Omental fat pad (tissue), 4 donors: ENCODE measurements at places on chromosomes 5 and 9. TPM values are rescaled to one million over a fixed set of nuclear protein-coding genes. Genes with fewer than 3 reads are reported as not detected.

DNA sequence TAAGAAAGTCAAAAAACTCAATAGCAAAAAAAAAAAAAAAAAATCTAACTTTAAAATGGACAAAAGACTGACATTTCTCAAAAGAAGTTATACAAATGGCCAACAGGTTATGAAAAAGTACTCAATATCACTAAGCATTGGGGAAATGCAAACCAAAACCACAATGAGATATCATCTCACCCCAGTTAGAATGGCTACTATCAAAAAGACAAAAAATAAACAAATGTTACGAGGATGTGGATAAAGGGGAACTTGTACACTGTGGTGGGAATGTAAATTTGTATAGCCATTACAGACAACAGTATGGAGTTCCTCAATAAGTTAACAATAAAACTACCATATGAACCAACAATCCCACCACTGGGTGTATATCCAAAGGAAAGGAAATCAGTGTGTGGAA lies 37.2 kb downstream of the ENC1 start:
- DNase-seq = no peak

STK32A gene
- 7.7 TPM for total RNA-seq

QRFP gene
- total RNA-seq = not detected

CBY3 gene
- total RNA-seq = not detected

GRCh38 chr9:19998153-19998552 lies 209.3 kb upstream of the SLC24A2 start:
- no peak for DNase-seq

GRCh38 chr9:36031774-36032555 lies 4.7 kb upstream of the RECK start:
- no peak for DNase-seq

- no peak for DNase-seq
Measured at GRCh38 chr5:79464695-79465332, 49.1 kb downstream of the HOMER1 start.

- DNase-seq = peak; percentile 39
Measured at GRCh38 chr5:134524826-134525682, at the start of gene JADE2. JADE2 (plus strand) TSS chr5:134525670; CDS start chr5:134535858, 10,188 bp downstream.

DNA sequence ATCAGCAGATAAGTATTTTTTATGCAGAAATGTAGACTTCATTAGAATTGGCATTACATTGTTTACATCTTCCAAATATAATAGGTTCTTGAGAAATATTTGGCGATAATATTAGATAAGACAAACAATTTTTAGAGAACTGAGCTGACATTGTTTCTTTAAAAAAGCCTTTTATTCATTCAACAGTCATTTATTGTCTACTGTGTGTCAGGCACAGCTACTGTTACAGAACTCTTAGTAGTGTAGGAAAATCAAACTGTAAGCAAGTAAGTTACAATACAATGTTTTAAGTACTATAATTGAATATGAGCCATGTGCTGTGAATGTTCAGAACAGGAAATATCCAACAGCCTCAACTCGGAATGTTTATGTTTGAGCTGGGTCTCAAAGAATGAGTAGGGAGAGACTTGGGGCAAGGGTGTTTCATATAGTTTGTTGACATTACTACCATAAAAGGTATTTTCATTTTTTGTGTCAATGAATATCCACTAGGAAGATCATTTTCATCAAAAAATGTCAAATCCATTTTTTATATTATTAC lies 114.0 kb downstream of the CDC42SE2 start:
- DNase-seq = no peak

MZB1 gene
- 1.6 TPM for total RNA-seq

DNA sequence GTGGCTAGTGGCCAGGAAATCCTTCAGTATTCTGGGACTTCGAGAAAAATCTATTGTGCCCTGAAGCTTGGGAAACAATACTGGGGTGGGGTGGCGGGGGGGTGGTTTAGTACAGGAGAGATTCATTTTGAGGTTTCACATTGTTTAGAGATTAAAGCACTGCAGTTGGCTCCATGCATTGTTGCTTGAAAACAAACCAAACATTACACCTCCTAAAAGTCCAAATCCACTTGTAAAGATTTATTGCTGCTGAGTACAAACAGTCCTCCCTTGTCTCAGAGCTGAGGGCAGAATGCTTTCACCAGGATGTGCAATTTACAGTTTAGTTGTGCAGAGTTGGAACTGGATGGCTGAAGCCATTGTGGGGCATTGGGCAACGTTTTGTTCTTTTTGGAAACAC lies 49.4 kb downstream of the GGTA1 start:
- DNase-seq = no peak

DNA sequence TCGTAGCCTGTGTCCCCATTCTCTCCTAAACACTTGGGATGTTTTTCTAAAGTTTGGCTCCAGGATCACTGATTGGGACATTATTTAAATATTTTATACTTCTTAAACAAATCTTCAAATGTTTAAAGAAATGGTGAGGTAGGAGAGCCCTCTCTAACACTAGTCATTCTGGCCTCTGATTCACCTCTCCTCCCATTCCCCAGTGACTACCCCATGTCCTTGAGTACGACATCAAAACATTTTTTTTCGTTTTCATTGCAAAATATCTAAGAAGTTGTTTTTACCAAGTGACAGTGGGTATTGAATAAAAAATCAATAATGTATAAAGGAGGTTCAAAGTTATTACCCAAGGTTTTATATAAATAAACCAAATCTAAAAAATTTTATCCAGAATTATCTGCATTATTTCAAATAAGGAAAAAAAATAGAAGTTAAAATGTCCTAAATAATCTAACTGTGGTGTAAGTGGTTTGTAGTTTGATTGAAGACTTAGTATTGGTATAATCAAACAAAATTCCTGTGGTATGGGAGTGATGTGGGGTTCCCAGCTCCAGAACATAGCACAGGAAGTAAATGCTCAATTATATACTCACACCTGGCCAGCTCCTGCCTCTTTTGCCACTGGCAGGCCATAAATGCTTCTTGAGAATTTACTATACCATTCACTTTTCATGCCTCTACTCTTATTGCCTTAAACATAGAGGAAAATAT lies 51.1 kb downstream of the MAST4 start:
- DNase-seq = no peak

GRCh38 chr9:133812077-133812868 lies 74.1 kb upstream of the SARDH start:
- DNase-seq = no peak

DNA sequence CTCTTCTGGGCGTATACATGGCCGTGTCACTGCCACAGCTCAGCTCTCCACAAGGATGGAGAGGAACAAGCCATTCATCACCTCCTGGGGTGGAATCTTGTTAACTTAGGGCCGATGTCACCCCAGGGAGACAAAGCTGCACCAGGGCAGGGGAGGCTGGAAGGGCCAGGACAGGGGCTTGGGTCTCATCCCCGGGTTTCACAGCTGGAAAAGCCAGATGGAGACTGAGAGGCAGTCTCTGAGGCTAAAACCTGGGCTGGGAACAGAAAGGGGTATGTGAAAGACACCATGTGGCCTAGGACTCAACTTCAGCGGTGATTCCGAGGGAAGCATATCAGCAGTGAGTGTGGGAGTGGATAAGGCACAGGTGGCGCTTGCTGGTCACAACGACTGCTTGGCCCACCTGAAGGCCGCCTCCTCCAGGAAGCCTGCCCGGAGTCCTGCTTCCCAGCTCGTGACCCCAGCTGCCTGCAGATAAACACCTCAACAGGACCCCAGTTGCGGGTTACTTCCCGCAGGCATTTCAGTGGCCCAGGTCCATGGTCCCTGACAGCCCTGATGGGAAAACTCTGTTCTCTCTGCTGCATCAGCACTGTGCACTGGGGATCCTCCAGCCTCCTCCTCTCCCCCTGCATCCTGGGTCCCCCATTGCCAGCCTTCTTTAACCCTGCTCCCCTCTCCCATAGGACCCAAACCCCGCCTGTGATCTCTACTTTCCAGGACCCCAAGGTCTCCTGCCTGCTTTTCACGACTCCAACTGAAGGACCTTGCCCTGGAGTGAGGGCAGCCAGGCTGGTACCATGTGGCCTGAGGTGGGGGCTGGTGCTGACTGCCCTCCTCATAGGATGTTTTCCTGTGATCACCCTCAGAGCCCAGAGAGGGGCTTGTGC lies 51.7 kb upstream of the FCN1 start:
- no peak for DNase-seq

INSL6 gene
- not detected for total RNA-seq

DNA sequence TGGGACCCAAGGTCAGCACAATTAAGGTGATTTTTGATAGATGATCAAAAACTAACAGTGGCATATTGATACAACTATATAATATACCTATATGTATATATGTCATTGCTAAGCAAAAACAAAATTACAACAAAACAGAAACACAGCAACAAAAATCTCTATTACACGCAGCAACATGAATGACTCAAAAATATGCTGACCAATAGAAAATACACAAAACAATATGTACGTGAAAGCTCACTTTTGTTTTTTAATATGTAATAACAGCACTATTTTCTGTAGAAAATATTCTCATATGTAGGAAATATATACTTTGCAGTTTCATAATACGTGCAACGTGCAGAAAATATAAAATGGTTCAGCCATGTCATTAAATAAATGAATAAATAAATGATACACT lies 1985.7 kb upstream of the CDH9 start:
- no peak for DNase-seq

ZNF366 gene
- 10.2 TPM for total RNA-seq

DNA sequence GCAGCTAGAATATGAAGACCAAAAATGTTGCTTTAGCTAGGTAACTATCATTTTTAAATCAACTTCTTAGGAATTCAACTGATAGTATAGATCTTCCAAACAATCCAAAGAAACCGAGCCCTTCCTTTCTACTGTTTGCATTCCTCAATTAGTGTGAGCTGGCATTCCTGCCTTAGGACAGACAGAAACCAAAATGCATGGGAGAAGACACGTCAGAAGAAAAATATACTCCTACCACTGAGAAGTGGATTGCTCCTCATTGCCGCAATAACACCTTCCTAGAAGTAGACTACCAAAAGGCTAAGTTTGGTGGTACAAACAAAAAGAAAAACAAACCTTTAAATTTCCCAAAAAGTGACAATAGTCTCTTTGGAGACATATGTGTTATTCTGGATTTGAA lies 440.0 kb downstream of the SEMA5A start:
- no peak for DNase-seq

PDGFRB gene
- 366 TPM for total RNA-seq

DNA sequence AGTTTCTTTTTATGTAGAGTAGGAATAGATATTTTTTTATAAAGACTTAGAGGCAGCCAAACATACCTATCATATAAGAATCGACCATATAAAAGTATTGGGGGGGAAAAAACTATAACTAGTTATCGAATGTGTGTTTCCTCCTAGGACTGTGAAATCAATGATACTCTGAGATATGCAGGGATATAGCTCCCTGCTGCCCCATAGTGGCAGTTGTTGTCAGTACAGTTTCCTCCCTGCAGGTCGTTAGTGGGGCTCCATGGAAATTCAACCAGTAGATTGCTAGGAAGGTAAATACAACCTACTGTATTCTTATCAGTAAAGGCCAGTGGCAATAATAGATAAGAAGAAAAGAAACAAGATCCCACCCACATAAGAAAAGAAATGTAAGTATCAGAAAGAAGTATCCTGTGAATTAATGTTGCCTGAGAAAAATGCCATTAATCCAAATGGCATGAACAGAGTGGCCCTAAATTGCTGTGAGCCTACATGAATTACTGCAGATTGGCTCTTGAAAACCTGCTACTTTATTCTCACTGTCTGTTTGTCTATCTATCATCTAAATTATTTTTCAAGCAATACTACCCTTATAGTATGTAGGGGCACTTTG lies 136.9 kb upstream of the FBN2 start:
- no peak for DNase-seq

DNA sequence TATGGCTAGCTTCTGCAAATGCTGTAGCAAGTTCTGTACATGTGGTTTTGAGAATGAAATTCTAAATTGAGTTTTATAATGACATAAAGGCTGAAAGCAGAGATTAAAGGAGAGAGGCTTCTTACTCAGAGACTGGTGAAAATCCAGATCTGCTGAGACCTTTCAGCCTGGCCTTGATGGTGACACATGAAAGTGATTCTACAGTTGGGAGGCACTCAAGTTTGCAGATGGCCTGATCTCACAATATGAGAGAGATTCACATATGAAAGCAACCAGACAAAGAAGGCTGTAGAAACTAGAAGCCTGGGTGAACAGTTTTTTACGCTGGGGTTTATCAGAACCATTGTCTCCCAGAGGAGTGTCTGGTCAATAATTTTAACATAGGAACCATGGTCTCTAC lies 49.0 kb downstream of the RAB3C start:
- no peak for DNase-seq

PCDHB13 gene
- total RNA-seq = 7.7 TPM

ZNF483 gene
- 2.8 TPM for total RNA-seq

ZNF454 gene
- 0.60 TPM for total RNA-seq

SYK gene
- total RNA-seq = 12.4 TPM

- DNase-seq = no peak
Measured at GRCh38 chr9:132169672-132170392, 8.0 kb downstream of the NTNG2 start.

DNA sequence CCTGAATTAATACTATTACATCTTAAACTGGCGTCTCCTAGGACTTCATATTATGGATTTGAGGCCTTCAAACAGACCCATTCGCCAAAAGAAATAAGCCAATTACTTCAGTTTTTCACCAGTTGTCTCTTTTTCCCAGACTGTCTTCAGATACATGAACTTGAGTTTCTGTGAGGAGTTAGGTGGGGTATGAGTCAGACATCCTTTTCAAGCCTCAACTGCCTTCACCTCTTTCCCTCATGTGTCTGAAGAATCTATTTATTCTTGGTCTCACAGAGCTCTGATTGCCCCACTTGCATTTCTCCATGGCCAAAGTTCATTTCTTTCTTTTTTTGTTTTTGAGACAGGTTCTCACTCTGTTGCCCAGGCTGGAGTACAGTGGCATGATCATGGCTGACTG lies 12.5 kb downstream of the WNT8A start:
- DNase-seq = no peak

DNA sequence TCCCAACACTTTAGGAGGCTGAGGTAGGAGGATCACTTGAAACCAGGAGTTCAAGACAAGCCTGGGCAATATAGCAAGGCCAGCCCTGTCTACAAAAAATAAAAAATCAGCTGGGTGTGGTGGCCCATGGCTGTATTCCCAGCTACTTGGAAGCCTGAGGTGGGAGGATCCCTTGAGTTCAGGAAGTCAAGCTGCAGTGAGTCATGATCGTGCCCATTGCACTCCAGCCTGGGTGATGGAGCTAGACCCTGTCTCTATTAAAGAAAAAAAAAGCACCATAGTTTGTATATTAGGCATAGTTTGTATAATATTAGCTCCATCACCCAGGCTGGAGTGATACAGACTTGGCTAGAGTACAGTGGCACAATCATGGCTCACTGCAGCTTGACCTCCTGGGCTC lies 9.6 kb upstream of the NME5 start:
- no peak for DNase-seq

HTR4 gene
- total RNA-seq = not detected

- peak; percentile 91 for DNase-seq
Measured at GRCh38 chr9:92716557-92716956, 46.6 kb upstream of the IPPK start.

LEAP2 gene
- total RNA-seq = 2.3 TPM

- DNase-seq = no peak
Measured at GRCh38 chr5:72478276-72478675, 28.9 kb downstream of the ZNF366 start.

DNA sequence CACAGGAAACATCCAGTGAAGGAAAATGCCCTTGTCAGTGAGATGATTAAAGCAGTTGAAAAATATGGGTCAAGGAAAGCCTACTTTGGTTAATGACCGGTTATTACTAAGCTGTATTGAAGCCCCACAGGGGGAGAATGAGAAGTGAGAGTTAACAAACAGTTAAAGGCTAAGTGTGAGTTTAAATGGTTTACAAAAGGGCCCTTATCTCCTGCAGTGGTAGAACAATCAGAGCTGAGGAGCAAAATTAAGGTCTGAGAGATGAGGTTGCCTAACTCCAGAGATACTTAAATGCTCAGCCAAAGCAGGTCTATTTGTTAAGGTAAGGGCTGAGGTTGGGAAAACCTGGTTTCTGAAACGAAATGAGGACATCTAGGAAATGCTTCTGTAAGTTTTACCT lies 75.1 kb upstream of the FER start:
- DNase-seq = no peak
